ENCODE measurements at places on chromosomes 11 and 22.

- DNase-seq: no peak
Observed at GRCh38 chr22:33803371-33804282, 116.6 kb downstream of the LARGE1 start.

GRCh38 chr22:42582987-42583386 lies 29.2 kb downstream of the SERHL2 start:
- DNase-seq: no peak

- DNase-seq: no peak
Observed at GRCh38 chr11:78350091-78350645, 67.5 kb downstream of the GAB2 start.

GRCh38 chr22:27068121-27068520 lies 410.7 kb downstream of the MIAT start:
- DNase-seq: no peak

DNA sequence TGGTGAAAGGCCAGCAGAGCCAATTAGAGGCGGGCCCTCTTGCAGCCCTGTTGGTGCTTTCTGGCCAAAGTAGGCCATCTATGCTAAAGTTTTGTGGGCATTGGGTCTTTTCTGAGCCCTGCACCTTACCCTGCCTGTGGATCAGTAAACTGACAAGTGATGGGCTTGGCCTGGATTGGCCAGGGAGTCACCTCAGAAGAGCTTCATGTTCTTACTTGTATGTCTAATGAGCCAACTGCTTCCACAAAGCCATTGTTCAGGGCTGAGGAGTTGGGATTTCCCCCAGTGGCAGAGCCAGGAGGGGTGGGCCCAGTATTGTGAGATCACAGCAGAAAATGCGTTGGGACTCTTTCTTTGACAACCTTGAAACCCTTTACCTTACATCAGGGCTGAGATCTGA lies 90.4 kb downstream of the CWC15 start:
- no peak for DNase-seq

- no peak for DNase-seq
Observed at GRCh38 chr11:68756171-68756766, 4.9 kb upstream of the TESMIN start.

GRCh38 chr22:37154925-37155712 lies 5.4 kb upstream of the IL2RB start:
- DNase-seq: no peak

DNA sequence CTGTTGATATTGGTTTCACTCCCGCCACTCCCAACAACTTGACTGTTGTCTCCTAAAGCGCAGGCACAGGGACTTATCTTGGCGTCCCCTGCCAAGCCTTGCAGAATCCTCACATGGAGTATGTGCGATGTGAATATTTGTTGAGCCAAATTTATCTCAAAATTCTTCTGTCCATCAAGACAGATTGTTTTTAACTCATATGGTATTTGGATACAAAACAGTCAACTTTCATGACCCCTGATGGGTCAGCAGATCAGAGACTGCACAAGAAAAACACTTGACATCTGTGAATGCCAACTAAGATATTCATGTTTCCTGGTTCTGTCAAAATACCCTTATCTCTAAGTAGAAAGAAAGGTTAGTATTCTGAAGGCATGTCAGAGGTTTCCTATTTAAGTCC lies 221.7 kb upstream of the BLID start:
- no peak for DNase-seq

GRCh38 chr22:17972385-17973191 lies 51.8 kb downstream of the MICAL3 start:
- no peak for DNase-seq

DNA sequence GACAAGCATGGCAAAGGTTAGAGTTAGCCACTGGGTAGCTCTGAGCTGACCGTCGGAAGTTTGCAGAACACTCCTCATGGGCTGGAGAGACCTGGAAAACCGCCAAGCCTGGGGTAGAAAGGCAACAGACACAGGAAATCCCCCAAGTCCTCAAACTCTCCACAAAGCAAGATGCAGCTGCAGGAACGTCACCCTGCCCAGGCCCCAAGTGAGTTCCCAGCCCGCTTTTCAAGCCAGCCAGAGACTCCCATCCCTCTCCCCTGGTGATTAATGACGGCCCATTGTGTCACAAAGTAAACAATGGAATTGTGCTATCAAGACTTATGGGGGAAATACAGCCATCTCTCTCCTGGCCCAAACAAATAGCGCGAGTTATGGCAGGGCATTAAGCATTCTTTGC lies 633.0 kb downstream of the TBC1D22A start:
- DNase-seq: no peak

Data from GM12892 (cell line).